ENCODE measurements at places on chromosomes 4 and X. TPM values are rescaled to one million over a fixed set of nuclear protein-coding genes. Genes with fewer than 3 reads are reported as not detected.

DNA sequence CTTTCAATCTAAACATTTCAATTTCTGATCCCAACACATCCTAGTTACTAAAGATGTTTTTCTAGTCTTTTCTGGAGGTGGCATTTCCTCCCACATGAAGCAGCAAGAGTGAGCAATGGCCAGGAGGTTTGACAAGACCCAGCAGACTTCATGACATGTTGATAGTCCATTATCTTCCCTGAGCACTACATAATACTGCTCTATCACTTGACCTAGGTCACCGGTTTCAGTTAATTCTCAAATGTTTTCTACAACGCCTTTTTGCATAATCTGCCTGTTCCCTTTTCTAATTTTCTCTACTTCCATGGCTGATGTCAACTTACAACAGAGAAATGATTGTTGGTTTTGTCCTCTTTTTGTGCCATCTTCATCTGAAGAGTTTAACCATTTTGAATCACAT lies 62.0 kb upstream of the GPRIN3 start:
- no peak for DNase-seq

DNA sequence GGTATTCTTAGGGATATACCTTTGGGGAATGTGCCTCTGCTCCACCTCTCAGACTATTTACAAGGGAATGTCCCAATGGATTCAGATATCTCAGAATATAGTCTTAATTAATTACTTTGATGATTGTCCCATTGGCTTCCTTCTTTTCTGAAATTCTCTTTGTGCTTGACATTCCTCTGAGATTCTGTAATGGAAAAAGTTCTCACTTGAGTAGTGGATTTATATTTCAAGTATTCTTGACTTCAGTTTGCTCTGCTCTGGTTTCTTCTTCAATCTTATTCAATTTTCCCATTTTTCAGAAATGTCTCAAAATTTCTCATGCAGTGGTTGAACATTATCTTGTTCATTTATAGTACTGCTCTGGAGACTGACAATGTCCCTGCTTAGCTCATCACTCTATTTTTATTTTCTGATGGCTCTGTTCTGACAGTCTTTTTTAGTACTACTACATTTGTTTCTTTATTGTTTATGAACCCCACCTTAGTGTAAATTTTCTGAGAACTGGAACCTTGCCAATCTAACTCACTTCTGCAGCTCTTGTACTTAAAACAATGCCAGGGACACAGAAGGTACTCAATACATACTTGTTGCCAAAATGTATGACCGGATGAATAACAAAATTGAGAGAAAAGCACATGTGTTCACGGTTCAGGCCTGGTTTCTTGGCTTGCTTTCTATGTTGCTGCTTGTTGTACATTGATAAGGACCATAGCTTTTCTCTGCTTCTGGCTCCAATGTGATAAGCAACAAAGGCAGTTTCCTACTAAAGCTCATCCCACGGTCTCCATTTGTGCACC lies 471.7 kb downstream of the GASK1B start:
- no peak for DNase-seq

Gene SPATA4
- 61.5 TPM for total RNA-seq

DNA sequence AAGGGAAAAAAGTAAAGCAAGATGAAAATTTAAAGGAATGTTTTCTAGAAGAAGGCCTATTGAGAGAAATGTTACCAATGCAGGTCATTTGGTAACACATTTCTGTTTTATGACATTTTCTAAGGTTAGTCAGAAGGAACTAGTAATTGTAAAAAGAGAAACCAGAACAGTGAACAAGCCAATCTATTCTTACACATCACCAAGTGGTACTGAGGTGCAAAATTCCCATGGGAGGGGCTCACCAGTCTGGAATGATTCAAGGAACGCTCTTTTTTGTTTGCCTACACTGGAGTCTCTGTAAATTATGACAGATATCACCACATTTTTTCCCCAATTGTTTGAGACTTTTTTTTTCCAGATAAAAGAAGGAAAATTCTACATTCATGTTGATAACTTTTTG lies 404.7 kb upstream of the CNKSR2 start:
- no peak for DNase-seq

GRCh38 chr4:8333726-8334460 lies 64.3 kb downstream of the HTRA3 start:
- DNase-seq = no peak

GRCh38 chrX:19846995-19847790 lies 40.2 kb downstream of the SH3KBP1 start:
- peak; percentile 16 for DNase-seq

DNA sequence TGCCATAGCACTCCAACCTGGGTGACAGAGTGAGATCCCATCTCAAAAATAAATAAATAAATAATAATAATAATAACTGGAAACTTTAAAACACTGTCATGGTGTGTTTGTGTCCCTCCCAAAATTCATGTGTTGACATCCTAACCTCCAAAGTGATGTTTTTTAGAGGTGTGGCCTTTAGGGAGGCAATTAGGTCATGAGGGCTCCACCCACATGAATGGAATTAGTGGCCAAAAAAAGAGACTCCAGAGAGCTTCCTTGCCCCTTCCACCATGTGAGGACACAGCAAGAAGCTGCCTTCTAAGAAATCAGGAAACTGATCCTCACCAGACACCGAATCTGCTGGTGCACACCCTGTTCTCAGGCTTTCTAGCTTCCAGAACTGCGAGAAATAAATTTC lies 23.8 kb upstream of the RAPGEF2 start:
- DNase-seq = no peak

GRCh38 chr4:147822128-147822527 lies 90.2 kb downstream of the ARHGAP10 start:
- DNase-seq = peak; percentile 95

DNA sequence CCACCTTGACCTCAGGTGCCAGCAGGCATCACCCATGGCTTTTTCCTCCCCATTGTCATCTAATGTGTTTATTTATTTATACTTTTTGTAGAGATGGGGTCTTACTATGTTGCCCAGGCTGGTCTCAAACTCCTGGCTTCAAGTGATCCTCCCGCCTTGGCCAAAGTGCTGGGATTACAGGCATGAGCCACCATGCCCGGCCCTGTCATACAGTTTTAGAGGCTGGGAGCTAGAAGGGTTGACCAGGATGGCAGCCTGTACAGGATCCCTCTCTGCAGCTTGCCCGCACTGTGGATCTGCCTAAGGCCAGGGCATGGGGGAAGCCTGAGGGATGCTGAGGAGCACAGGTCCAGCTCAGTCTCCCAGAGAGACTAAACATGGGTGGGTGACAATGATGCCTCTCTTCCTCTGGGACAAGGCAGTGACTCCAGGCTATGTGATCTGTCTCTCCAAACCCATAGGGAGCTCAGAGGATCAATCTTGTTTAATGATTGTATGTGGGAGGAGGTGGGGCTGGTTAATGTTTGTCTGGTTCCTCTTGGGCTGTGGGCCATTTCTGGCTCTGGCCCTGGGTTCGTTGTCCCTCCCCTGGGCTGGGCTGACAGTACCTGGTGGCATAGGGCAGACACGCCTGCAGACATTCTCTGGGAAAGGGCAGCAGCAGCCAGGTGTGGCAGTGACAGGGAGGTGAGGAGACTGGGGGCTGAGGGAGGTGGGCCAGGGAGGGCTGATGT lies 8.3 kb upstream of the GJB1 start:
- no peak for DNase-seq

DNA sequence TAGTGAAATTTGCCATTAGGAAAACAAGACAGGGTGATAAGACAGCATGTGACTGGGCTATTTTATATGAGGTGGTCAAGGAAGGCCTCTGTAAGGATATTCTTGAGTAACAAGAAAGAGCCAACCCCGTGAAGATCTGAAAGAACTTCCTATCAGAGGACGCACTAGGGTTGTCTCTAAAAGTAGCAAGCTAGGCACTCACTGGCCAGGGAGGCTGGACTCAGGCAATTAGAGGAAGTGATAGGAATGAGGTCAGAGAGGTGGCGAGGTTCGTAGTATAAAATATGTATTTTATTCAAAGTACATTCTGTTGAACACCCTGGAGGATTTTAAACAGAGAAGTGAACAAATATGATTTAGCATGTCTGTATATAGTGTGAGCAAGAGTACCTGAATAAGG lies 4.6 kb downstream of the BMPR1B start:
- peak; percentile 38 for DNase-seq

DNA sequence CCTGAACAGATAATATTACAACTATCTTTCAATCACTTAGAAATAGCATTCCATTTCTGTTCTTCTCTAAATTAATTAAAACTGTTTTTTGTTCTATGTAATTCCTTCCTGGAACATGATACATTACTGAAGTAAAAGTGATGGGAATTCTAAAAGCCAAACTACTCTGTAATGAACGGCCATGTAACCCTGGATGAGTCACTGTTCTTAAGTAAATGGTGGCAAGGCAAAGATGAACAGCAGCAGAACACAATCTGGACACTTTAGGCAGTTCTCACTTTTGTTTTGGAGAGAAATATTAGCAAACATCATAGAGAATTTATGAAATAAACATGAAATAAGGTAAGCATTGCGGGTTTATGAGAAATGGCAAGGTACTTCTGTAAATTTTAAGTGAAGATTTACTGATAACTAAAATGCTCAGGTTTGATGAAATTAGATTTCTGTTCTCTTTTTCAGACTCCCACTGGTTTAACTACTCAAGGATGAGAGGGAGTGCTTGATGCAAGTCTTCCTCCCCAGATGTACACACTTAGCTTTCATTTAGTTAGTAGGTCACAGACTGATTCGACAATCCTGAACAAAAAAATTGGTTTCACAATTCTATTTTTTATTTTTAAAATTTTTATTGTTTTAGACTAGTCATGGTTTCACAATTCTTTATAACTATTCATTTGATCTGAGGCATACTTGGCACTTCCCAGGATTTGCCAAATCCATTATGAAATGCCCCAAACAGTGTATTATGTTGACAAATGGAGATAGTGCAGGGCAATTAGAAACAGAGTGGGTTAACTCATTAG lies 964 bp upstream of the GPR82 start:
- DNase-seq = no peak

Gene FGA
- total RNA-seq = 1.4 TPM

DNA sequence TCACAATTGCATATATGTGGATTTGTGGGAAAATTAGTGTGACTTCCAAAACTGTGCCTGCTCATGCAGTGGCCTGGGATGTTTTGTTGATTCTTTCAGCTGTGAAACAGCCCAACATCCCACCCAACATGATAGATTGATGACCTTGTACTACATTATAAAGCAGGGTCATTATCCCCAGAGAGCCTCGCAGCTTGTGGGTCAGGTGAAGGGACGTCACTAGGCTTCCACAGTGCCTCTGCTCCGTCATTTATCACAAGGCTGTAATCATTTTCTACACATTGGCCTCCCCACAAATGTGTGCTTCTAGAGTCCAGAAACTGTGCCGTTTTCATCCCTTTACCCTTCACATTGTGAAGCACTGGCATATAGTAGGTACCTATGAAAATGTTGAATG lies 31.6 kb downstream of the ALPK1 start:
- DNase-seq = no peak

Measured in testis (tissue), 5 donors.